ENCODE measurements at places on chromosomes 2 and 18.

- DNase-seq, result no peak
Measured at GRCh38 chr2:146451972-146452371, 1392.9 kb upstream of the ACVR2A start.

DNA sequence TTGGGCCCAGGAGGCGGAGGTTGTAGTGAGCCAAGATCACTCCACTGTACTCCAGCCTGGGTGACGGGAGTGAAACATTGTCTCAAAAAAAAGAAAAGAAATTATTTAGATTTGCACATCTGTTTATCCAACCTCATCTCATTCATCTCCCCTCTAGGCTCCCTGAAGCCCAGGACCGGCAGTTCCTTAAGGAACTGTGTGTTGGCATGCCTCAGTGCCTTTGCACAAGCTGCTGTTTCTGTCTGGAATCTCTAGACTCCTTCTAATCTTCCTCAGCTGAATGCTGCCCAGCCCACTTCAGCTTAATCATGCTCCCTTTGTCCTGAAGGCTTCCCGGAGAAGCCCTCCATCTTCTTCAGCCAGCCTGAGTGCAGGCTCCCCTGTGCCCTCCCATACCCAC, 10.9 kb upstream of the RFX8 start:
- no peak for DNase-seq

DNA sequence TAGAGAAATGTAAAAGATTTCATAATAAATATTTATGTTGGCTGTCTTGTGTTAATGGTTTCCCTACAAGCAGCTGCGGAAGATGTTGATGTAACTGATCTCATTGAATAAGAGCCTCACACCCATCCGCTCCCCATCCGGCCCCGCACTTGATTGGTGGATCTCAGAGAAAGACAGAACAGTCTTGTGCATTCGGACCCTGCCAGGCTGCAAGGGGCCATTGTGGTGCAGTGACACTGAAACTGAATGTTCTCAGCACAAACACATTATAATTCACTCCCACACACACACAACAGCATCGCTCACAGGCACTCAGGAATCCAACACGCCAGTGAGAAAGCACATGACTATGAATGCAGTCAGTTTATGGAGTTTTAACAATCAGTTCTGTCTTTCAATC, 47.8 kb downstream of the PRELID3A start:
- no peak for DNase-seq

DNA sequence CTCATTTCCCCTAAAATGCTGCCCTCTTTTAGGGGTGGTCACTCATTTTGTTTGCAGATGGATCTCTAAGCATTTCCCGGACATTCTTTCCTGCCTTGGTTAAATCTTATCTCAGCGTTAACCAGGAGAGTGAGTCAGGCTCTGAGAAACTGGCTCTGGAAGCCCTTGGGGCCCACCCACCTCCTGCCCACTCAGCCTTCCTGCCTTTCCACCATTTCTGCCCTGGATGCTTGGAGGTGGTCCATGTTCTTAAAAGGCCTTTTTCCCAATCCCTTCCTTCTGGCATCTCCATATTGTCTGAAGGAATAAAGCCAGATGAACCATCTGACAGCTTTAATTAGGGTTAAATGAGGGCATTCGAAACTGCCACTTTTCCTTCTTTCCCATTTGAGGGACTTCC, 9.5 kb downstream of the HK2 start:
- peak; percentile 67 for DNase-seq

GRCh38 chr2:173239644-173240043, 115.0 kb upstream of the CDCA7 start:
- DNase-seq, result no peak
